ENCODE measurements at places on chromosomes 3 and 15.

DNA sequence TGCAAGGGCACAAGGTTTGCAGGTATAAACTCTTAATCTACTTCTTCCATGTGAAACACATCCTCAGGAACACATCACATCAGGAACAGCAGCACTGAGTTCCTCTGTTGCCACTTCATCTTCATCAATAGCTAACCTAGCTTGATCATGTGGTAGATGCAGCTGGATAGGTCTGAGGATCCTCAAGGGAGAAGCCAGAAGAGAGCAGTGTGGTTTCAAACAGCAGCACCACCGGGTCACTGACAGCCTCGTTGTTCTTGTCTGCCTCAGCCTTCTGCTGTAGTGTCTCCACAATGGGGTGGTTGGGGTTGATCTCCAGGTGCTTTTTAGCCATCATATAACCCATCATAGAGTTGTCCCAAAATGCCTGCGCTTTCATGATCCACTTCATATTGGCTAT lies 58.8 kb downstream of the ADAM10 start:
- DNase-seq, result no peak

- no peak for DNase-seq
Measured at GRCh38 chr15:34780725-34781124, 14.6 kb downstream of the ACTC1 start.

DNA sequence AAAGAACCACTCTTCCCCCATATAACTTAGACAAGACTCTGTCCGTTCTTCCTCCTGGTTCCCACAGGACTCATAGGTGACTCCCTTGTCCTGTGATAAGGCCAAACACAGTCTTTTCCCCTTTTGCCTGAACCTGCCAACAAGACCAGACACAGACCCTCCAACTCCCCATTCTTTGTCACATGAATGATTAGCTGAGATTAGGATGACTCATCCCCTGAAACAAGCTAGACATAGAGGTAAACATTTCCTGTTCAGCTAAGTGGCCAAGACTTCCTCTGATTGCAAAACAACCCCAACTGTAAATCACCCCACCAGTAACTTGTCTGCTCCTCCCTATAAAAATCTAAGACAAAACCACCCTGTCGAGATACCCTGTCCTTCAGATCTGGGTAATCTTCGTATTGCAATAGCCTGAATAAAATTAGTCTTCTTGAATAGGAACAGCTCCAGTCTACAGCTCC lies 11.4 kb upstream of the HTR3E start:
- no peak for DNase-seq

DNA sequence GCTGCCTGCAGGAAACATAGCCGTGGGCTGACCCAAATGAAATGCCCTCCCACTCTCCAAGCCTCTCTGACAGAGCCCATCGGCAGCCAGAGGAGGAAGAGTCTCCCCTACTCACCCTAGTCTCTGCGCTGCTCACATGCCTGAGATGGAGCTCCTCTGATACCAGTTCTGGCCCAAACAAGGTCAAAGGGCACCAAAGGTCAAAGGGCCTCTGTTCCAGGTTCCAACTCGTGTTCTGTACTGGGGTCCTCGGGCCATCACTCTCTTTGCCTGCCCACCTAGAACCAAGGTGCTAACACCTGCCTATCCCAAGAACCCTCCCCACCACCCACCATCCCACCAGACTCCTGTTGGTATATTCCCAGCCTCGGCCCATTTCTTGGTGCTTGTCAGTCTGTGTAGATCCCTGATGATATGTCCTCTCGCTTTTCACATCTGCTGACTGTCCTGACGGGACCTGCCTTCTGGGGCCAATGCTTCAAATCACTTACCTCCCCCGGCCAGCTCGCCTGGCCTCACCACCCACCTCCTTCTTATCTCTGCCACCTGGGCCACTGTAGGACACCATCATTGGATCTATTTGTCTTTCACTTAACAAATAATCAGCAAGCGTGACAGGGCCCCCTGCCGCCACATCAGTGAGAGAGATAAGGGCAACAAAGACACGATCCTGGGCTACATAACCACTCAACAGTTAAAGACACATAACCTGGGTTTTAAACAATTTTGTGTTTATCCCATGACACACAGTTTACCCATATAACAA lies 90.4 kb downstream of the SRGAP3 start:
- no peak for DNase-seq

DNA sequence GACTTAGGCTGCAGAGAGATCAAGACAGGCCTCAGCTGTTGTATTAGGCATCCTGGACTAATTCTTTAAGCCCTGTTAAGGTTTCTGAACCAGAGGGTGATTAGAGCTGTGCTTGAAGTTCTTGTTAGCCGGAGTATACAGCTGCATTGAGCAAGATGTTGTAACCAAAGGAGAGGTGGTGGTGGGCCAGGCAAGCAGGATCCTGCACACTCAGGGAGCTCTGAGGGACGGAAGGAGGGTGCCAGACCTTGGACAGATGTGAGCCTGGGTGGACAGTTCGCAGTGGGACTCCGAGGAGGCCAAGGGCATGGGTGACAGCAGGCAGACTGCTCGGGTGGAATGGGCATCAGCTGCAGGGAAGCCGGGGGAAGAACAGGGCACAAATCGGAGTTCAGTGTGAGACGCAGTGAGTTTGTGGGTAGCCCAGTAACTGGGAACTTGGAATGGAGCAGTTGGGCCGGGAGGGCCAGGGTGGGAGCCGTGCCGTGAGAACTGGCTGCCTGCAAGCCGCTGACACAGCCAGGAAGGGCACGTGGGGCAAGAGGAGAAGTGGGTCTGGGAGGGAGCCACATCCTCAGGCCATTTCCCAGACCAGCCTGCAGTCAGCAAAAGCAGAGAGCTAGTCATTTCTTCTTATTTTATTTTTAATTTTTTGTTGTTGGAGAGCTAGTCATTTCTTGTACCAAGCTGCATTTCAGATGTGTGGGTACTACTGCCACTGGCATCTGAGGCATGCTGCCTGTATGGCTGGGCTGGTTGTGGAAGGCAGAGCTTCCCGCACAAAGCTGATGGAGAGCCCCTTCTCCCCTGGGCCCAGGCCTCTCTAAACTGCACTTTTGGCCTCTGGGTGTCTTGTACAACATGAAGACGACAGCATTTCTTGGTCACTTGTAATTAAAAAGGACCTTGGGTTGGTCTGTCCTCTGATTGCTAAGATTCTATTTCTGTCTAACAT lies 61.0 kb downstream of the PGPEP1L start:
- DNase-seq, result no peak

DNA sequence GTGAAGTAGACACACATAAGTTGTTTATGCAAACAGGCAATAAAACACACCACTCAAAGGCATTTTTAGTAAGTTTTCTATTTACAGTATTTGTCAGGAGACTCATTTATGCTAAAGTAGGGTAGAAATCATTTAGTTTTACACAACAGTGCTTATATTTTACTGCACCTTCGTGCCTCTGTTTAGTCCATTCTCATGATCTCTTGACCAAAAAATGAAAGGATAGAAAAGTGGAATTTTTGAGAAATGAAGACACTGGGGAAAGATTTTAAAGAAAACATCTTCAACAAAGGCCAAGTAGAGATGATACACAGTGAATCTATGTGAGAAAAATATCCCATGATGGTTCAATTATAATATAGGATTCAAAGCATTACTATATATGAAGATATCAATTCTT lies 114.9 kb downstream of the SAMMSON start:
- no peak for DNase-seq

- DNase-seq, result no peak
Measured at GRCh38 chr3:172814738-172815137, 64.2 kb downstream of the ECT2 start.

DNA sequence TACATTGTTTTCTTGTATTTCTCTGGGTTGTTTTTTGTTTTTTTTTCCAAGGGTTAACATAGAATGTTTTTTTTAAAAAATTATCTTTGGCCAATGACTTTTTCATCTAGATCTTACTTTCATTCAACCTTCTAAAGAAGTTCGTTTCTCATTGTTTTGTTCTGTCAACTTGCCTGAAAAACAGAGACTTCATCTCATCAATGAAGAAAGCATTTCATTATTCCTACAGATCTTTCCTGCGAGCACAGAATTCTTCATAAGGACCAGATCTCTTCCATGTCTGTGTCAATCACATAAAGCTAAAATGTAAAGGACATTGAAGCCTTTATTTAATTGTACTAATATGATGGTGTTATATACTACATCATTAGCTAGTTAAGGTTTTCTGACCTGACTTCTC lies 9.7 kb upstream of the EIF3J start:
- no peak for DNase-seq

DNA sequence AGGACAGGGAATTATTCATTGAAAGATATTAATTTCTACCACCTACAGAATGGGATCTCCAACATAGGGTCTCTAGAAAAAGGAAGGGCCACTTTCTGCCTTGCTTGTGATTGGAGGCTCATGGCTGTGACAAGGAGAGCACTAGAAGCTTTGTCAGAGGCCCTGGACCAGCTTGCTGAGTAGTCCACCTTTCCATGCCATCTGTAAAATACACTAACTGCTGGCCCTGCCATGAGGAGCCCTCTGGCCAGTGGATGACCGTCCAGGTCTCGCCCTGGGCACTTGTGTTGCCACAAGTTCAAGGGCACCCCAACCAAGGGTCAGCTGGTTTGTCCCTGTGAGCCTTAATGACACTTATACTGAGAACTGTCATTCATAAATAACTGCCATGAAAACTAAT lies 1.6 kb upstream of the SYNM start:
- no peak for DNase-seq

DNA sequence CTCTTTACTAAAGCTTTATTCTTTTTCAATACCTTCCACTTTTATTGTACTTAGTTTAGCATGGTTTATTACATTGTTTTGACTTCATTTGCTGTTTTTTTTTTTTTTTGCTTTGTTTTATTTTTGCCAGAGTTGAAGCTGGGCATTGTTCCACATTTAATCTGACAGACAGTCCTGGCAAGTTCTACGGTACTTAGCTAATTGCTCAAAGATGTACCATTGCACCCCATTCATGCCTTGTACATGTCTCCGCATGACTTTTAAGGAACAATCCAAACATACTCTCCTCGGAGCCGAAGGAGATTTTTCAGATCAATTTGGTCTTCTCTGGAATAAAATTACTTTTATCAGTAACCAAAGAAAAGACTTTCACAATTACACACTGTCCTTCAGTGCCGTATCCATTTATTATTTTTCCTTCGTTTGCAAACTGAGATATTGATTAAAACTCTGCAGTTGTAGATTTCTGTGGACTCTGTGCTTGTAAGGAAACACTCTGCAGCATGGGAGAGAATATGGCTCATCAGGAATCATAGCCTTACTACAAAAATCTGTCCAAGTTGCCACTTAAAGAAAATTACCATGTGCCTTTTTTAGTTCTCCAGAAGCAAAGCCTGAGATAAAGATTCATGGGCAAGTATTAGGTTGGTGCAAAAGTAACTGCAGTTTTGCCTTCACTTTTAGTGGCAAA lies 952.0 kb downstream of the AGBL1 start:
- DNase-seq, result no peak
